ENCODE measurements at places on chromosomes 3 and 15.
A peak's percentile ranks its signal among the peaks of the same experiment; 100 is the strongest.

DNA sequence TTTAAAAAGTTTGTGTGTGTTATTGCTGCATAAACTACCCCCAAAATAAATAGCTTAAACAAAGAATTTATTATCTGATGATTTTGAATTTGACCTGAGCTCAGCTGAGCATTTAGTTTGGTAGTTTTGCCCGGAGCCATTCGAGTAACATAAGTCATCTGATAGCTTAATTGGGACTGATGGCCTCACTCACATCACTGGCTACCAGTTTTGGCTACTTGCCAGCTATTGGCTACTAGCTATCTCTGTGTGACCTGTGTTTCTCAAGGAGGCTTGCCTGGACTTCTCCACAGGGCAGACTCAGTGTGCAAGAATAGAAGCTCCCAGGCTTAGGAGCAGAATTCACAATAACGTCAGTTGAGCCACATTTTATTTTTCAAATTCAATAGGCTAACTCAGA lies 9.0 kb downstream of the CNTN3 start:
- no peak for DNase-seq

- DNase-seq = no peak
Measured at GRCh38 chr3:124885466-124886167, 1.5 kb downstream of the ITGB5 start.

GRCh38 chr3:51379746-51380455 lies 5.2 kb upstream of the MANF start:
- DNase-seq = no peak

GRCh38 chr15:91447991-91448644 lies 348.1 kb downstream of the SV2B start:
- no peak for DNase-seq

GRCh38 chr3:158430968-158431367 lies 140.0 kb upstream of the MLF1 start:
- no peak for DNase-seq

GRCh38 chr3:195352895-195353488 lies 82.0 kb upstream of the XXYLT1 start:
- no peak for DNase-seq

DNA sequence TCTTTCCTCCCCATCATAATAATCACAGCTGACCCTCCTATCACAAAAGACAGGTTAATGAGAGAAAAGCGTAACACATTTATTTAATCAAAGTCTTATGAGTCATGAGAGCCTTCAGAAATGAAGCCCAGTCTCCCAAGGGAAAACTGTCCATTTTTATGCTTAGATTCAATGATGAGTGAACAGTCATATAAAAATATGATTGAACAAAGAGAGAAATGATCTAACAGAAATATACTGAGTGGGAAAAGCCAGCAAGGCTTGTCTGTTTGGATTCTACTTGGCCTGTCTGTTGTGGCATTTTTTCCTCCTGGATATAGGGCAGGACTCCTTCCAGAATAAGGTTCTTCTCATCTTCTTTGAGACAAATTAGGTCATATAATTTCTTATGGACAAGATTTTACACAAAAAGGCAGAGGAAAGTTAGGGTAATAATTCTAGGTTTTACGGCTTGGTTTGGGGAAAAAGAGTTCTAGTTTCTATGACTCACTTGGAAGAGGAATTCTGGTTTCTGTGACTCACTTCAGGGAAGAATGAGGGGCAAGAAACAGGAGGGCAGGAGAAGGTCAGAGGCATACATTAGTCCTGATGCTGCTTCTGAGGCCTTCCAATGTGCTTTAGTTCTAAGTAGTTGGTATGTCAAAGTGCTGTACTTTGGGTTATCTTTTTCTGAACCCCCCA lies 534.2 kb downstream of the ZIC1 start:
- no peak for DNase-seq

DNA sequence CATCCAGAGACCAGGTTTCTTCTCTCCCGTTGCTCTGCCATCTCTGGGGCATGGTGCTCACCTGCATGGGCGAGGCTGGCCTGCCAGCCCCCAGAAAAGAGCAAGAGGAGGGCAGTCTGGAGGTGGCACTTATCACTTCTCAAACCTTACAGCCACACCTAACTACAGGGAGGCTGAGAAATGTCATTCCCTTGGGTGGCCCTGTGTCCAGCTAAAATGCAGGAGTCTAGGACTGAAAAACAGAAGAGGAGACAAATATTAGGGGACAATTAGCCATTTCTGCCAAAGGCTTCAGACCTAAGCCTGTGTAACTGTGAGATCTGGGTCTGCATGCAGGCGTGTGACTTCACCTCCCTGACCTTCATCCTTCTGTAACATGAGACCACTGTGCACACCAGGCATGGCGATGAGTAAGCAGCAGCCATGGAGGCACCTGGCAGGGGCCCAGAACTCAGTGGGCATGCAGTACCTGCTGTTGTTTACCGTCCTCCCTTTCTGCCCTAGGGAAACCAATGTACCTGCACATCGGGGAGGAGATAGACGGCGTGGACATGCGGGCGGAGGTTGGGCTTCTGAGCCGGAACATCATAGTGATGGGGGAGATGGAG lies 83.4 kb downstream of the MESD start:
- DNase-seq = no peak

DNA sequence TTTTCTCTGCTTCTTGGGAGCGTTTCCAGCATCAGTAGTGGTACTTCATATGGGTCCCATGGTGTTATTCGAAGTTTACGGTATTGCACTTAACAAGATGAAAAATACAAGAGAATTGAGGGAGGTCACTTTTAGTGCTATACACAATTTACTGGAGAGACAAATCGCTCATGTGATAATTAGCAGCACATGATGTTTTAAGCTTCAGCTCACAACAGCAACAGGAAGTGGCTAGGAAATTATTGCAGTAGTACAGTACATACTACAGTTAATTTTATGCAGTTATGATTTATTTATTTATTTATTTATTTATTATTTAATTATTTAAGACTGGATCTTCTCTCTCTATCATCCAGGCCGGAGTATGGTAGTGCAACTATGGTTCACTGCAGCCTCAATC lies 14.4 kb upstream of the DCAF1 start:
- no peak for DNase-seq

DNA sequence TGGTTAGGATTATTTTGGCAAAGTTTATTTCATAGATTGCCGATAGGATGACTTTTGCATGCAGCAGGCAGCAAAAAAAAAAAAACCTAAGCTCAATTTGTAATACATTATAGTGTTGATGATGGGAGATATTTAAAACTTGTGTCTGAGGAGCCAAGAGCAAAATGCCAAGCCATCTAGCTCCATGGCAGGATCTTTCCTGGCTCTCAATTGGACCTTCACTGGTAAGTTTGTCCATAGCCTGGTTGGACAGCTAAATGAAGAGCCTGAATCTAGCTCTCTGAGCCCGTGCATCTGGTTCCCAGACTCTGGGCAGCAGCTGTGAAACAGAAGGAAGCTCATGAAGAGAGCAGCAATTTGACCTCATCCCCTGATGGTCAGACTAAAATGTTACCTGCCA lies 17.5 kb downstream of the STAC start:
- no peak for DNase-seq

- DNase-seq = no peak
Measured at GRCh38 chr15:87623832-87624231, 632.7 kb downstream of the NTRK3 start.

DNA sequence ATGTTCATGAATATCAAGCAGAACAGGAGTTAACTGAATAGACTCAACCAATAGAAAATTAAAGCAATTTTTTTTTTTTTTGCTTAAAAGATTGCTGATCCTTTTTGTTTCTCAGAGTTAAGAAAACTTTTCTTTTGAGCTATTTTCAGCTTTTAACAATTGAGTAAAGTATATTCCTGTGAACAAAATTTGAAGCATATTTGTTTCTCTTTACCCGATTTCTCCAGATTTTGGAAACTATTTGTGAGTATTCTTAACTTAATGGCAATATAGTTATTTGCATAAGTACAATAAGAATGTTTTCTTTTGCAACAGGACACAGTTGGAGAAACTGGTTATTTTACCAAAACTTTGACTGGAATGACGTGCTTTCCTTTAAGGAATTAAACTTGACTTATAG lies 53.4 kb upstream of the C15orf39 start:
- no peak for DNase-seq

GRCh38 chr15:46502667-46503066 lies 867.8 kb downstream of the SQOR start:
- DNase-seq = no peak

GRCh38 chr3:52593103-52593502 lies 56.7 kb downstream of the UQCC5 start:
- DNase-seq = no peak

GRCh38 chr15:74820056-74820455 lies 6.4 kb upstream of the CPLX3 start:
- DNase-seq = no peak

GRCh38 chr3:14606669-14607339 lies 44.8 kb upstream of the CCDC174 start:
- no peak for DNase-seq

DNA sequence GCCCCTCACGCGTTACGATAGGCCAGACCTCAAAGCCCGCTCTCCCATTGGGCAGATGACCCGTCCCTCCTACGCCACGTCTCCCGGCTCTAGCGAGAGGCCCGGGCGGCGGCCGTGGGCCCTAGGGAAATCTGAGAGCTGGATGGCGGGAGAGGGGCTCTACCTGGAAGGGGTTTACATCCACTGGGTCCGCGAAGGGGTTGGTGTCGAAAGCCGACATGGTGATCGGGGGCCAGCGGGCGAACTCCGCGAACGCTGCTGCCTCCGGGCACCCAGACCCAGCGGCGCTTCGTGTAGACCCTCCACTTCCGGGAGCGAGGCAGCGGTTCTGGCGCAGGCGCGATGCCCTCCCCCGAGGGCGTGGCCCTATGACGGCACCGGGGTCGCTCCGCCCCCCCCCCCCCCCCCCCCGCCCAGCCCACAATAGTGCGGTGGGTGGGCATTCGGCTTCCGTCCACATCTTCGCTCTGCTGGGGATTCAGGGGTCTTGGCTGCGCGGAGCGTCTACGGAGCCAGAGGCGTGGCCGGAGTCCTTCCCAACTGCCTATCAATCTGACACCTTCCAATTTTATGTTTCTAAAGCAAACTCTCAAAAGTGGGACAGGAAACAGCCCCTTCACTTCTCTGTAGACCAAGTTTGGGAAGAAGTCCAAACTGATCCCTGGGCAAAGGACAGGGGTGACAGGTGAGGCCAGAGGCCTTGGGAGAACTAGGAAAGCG lies at the start of gene SCAMP2:
Gene SCAMP2 (minus strand): TSS at position 330 of the 720 bp plus-strand sequence. CDS start 110 bp downstream, at position 220.
- DNase-seq = peak; percentile 89

DNA sequence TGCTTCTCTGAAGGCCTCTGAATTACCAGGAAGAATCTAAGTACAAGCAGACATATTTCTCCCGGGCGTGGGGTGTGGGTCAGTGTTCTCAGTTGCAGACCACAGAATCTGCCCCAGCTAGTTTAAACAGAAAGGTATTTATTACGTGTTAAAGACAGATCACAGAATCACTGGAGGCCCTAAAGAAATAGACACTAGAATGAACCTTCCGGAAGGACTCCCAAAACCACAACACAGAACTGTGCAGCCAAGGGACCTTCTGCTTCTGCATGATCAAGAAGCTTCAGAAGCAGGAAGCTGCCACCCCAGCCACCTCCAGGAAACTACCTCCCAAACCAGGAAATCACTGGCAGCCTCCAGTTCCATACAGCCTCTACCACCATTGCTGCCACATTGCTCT lies 32.7 kb upstream of the ZFAND6 start:
- no peak for DNase-seq

- DNase-seq = peak; percentile 12
Measured at GRCh38 chr3:190617185-190617584, 103.3 kb downstream of the IL1RAP start.

GRCh38 chr15:36251450-36251849 lies 328.0 kb upstream of the CDIN1 start:
- DNase-seq = no peak

DNA sequence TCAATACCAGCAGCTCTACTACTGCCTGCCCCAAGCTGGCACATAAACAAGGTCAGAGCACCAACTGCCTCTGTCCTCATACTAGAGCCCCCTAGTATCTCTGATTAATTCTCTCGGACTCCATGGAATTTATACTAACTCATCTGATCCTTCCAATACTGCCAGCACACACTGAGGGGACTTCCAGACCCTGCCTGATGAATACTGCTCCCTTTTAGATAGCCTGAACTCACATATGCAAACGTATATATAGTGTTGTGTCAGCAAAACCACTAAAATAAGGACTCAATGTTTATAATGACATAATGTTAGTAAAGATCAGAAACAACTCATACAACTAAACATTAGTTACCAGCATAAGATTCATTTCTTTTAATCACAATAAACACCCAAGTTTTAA lies 25.0 kb downstream of the CEP70 start:
- DNase-seq = no peak

DNA sequence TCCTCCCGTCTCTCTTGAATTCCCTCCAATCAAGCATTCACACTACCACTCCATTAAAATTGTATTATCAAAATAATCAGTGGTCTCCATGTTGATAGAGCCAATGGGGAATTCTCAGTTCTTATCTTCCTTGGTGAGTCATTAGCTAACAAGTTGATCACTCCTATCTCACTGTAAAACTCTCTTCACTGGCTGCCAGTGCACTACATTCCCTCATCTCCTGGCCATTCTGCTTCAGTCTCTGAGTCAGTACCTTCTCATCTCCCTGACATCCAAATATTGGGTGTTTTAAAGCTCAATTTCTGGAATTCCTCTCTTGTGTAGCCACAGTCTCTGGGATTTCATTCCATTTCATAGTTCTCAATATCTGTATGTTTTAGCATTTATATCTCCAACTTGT lies 175.2 kb downstream of the ALDH1A2 start:
- no peak for DNase-seq

DNA sequence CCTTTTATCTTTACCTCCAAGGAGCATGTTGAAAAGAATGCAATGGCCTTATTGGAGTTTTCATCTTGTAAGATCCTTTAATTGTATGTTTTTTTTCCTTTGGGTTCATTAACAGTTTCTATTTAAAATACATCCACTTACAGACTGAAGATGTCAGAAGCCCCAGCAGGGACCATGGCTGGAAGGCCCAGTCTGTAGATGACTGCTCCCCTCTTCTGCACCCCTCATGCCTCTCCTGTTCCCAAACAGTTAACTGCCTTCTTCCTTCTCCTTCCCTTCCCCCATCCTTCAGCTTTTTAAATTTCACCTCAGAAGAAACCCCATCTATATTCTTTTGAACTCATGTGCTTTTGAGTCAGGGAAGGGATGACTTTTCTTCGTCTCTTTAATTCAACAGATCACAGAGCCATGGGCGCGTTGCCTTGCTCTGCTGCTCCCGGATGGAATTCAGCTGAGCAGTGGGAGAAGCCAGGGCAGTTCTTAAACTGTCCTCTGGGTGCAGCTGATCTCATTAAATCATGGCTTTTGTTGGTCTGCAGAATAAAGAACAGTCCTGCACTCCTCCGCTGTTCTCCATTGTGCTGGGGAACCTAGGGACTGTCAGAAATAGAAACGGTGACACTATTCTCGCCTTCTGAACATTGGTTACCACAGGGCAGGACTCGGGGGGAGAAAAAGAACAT lies 71.5 kb upstream of the EIF1B start:
- DNase-seq = no peak

- DNase-seq = no peak
Measured at GRCh38 chr3:159947220-159947619, 41.4 kb upstream of the IL12A start.

- DNase-seq = no peak
Measured at GRCh38 chr3:377158-377561, 180.6 kb downstream of the CHL1 start.

GRCh38 chr3:48507256-48508061 lies 3.5 kb upstream of the SHISA5 start:
- peak; percentile 44 for DNase-seq

GRCh38 chr3:82178291-82178690 lies 416.8 kb upstream of the GBE1 start:
- no peak for DNase-seq

All from stimulated activated CD4-positive, alpha-beta T cell treated with anti-CD3 and anti-CD28 coated beads, Interleukin-4, amount 100 ng/mL, for 48 hours (primary cell).